ENCODE measurements at places on chromosomes 16 and 17. TPM values are rescaled to one million over a fixed set of nuclear protein-coding genes. Genes with fewer than 3 reads are reported as not detected.

Gene NOXO1
- not detected for total RNA-seq

Gene COX6A2
- not detected for total RNA-seq

Gene TNS4
- total RNA-seq = not detected

Gene SIRT7
- 11.3 TPM for total RNA-seq

Gene ZSCAN10
- total RNA-seq = not detected

Gene PTGES3L
- total RNA-seq = 0.28 TPM

Gene SLFN12L
- 0.19 TPM for total RNA-seq

Gene TPSAB1
- total RNA-seq = not detected

Gene GALK1
- total RNA-seq = 49.1 TPM

Gene KRT36
- total RNA-seq = not detected

Gene CCL4L2
- total RNA-seq = 0.56 TPM

Gene ACE
- total RNA-seq = 1.2 TPM

Gene SEZ6L2
- total RNA-seq = 10.4 TPM

Gene HS3ST3A1
- total RNA-seq = 4.8 TPM

Gene OR4D1
- not detected for total RNA-seq

Gene SMARCE1
- total RNA-seq = 53.6 TPM

Gene SULT1A1
- total RNA-seq = 6.1 TPM

Gene AIPL1
- 0.19 TPM for total RNA-seq

Gene CDH13
- 141 TPM for total RNA-seq

Gene NPW
- total RNA-seq = 0.58 TPM

Gene ABCC12
- 0.19 TPM for total RNA-seq

Gene HOXB13
- total RNA-seq = not detected

Gene CD300A
- under 0.01 TPM for total RNA-seq

Gene MCRIP2
- total RNA-seq = 22.8 TPM

Gene GPR139
- not detected for total RNA-seq

Gene CCL5
- total RNA-seq = 0.28 TPM

Gene NACA2
- total RNA-seq = not detected

Gene SDR42E1
- under 0.01 TPM for total RNA-seq

Gene TMC8
- not detected for total RNA-seq

Gene MYH11
- under 0.01 TPM for total RNA-seq

Measured in regular cardiac myocyte (primary cell).